ENCODE measurements at places on chromosomes 6 and 20.
A peak's percentile ranks its signal among the peaks of the same experiment; 100 is the strongest.

DNA sequence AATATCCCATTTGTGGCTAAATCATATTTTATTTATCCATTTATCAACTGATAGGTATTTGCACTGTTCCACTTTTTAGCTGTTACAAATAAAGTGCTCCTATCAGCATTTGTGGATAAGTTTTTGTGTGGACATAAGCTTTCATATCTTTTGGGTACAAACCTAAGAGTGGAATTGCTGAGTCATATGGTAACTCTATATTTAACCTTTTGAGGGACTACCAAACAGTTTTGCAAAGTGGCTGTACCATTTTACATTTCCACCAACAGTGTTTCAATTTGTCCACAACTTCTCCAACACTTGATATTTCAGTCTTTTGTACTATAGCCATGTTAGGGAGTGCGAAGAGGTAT is 23.6 kb upstream of the ECHDC1 start:
- no peak for DNase-seq

DNA sequence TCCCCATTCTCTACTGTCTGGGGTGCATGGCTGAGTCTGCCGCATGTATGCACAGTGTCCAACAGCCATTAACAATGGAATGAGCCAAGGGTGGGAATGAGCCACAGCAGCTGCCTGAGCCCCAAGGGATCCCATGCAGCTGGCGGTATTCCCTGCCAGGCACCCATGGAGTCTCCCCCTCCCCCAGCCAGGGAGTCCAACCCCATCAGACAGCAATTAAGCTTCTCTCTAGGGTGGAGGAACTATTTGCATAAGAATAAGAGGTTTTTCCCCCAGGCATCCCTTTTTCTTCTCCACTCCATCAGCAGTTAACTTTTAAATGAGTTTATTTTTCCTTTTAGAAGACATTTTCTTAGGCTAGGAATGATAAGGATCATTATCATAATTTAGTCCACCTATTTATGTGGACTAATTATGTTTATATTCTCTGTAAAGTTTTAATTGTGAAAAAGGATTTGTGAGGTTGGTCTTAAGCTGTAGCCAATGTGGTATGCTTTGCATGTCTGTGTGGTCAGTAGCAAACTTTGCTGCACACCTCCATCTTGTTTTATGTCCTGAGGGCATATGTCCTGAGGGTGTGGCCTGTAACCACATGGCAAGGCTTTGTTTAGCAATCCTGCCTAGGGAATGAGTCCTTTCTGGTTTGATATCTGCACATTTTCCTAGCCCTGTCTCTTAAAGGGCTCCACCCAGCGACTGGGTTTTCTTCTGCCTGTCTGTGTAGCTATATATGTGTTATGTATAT is 158.9 kb upstream of the OLIG3 start:
- no peak for DNase-seq

- DNase-seq, result no peak
These were observed 966.6 kb downstream of the HACE1 start for GRCh38 chr6:103893141-103893581.

DNA sequence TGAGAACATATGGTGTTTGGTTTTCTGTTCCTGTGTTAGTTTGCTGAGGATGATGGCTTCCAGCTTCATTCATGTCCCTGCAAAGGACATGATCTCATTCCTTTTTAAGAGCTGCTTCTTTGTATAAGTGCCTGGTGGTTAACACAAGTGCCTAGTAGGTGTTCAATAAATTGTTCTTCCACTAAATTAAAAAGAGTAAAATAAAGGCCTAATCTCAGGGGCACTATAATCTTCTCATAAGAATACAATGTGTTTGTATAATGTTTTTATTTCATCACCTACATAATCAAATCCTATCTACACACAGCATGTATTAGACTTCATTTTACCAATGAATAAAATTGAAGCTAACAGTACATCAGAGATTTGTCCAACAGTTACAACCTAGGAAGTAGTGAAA is 252.7 kb downstream of the KHDC1L start:
- no peak for DNase-seq

GRCh38 chr6:134510920-134511319 is 193.0 kb upstream of the SGK1 start:
- DNase-seq, result no peak

- peak; percentile 45 for DNase-seq
These were observed 28.9 kb downstream of the TREM1 start for GRCh38 chr6:41257369-41258195.

DNA sequence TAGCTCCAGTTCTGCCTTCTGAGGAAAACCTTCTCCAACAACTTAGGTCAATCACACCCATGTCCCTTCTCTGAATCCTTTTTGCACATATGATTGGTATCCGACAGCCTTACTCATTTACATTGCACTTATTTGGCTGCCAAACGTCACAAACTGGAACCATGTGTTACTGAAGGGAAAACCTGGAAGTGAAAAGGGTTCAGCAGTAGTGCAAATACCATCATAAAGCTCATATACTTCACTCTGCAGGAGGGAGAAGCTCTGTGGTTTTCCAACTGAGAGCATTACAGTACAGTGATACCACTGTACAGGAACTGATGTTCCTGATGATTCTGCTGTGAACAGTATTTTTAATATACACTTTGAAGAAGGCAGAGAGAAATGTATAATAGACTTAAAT is 87.8 kb downstream of the SLC16A10 start:
- peak; percentile 9 for DNase-seq

DNA sequence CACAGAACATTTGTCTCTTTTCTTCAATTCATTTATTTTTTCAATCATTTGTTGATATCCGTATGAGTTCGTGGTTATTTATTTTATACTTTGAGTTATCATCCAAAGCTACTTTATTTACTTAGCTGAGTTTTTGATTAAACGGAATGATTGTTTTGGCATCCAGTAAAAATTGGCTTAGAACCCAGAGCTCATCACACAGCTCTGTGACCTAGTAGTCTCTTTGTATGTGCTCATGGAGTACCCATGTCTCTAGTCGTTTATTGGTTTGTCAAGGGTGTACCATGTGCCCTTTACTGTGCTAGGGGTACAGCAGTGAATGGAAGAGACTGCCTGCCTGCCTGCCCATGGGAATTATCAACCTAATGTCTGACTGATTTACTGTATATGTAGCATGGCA is 142.2 kb downstream of the MYLK4 start:
- no peak for DNase-seq

DNA sequence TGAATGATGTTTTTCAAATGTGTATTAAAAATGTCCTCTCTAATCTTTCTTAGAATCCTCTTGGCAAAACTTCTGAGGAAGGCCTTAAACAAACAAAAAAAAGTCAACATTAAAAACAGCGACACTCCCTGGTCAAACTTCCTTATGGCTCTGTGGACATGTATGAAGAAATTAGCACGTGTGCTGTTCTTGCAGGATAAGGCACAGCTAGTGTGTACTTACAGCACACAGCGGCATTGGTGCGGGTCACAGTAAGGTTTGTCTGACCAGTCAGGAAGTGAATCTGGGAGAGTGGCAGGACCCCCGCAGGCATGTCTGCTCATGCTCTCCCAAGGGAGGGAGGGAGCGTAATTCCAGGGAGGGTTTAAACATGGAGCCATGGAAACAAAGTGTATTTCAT is 38.8 kb downstream of the SLC22A1 start:
- DNase-seq, result no peak

DNA sequence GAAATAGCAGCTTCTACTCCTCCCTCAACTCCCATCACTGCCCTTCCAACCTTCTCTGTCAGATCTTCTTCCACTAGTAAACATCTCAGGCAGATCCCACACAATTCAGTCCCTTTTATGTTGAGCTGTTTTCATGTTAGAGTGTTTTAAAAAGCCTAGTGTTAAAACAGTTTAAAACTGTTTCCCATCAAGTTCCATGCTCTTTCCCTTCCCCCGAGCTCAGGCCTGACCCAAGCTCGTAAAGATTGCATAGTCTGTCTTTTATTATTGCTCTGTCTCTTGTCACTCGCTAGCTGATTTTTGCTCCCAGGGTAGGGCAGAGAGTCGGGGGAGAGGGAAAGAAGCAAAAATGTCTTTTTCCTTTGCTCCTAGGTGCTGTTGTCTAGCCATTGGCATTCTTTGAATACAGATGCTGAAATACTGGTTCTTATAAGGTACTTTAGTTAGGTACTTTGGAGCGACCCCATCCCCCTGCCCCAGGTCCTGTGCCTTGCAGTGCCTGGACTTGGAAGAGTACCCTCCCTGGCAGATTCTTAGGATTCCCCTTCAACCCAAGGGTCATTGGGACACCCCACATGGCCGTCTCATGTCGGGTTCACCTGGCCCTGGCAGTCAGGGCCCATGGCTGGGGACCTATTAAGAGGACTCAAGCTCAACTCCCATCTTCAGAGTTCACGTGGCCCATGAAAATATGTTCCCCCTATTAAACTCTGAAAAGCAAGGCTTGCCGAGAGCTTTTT is 101.2 kb upstream of the ARMC2 start:
- no peak for DNase-seq

- DNase-seq, result peak; percentile 16
These were observed 48.0 kb downstream of the OR2B2 start for GRCh38 chr6:27863962-27864905.

GRCh38 chr6:160349020-160349441 is 853 bp downstream of the SLC22A3 start:
- no peak for DNase-seq

- no peak for DNase-seq
These were observed 142.2 kb downstream of the ERMARD start for GRCh38 chr6:169893624-169894023.

- no peak for DNase-seq
These were observed 20.8 kb upstream of the GMDS start for GRCh38 chr6:2266031-2266795.

GRCh38 chr6:145012039-145012662 is 723.2 kb downstream of the EPM2A start:
- DNase-seq, result no peak

DNA sequence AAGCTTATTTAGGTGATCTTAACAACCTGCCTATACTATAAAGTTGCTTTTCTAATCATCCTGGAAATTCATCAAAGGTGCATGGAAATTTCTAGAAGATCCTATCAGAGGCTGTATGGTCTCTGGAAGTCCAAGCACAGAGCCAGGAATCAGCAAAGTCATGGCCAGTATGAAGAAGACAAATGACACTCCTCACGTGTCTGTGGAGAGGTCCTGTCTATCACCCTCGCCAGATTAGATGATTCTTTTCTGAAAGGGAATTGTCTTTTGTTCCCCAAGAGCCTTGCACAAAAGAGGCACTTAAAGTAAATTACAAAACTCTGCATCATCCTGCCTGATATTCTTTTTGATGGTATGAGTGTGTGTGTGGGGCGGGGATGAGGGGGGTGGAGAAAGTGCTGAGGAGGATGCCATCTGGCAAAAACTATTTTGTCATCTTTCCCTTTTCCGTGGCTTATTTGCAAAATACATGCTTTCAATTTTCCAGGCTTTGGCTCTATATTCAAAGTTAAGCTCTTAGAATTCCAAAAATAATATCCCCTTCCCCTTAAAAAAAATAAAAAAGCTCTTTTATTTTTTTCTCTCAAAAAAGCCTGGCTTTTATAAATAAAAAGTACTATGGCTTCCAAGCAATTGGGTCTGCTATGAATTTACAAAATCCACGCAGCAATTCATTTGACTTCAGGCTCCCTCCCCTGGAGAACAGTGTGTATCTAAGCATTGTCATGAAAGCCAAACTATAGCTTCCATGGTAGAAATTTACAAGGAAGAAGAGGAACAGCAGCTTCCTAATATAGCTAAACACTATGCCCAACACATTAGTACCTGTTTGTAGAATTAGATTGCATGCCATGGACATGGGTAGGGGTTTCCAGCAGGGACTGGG is 185.2 kb upstream of the ARG1 start:
- DNase-seq, result peak; percentile 50

- peak; percentile 73 for DNase-seq
These were observed 119.1 kb downstream of the DHX35 start for GRCh38 chr20:39081255-39081654.

DNA sequence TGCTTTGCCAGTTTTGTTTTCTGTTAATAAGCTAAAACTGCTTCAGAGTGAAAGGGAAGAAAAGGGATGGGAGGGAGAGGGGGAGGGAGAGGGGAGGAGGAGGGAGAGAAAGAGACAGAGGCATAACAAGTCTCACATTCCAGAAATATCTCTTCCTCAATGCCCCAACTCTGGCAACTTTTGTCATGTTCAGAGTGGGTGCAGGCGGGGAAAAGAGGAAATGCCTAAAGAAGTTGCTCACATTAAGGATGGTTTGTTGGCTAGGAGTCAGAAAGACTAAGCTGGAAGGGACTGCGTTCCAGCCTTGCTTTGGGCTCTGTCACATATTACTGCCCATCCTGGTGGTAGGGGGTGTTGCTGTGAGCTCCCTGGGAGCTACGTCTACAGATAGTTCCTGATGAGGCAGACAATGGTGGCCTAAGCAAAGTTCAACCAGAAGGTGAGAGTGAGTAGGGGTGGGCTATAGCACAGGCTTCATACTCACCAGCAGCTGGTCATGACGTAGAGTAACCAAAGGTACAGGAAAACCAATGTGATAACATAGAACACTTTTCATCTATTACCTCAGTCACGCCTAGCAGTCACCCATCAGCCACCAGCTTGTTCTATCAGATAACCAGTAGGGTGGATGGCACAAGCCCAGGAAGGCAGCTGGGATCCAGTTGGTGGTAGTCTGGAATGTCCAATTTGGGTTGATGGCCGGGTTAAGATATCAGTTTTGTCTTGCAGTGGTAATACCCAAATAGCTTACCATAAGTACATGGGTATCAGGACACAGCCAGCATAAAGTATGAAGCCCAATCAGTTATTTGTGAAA is 2.1 kb downstream of the TSPYL4 start:
- peak; percentile 95 for DNase-seq

- DNase-seq, result no peak
These were observed 37.8 kb downstream of the PTPN1 start for GRCh38 chr20:50547964-50548363.

DNA sequence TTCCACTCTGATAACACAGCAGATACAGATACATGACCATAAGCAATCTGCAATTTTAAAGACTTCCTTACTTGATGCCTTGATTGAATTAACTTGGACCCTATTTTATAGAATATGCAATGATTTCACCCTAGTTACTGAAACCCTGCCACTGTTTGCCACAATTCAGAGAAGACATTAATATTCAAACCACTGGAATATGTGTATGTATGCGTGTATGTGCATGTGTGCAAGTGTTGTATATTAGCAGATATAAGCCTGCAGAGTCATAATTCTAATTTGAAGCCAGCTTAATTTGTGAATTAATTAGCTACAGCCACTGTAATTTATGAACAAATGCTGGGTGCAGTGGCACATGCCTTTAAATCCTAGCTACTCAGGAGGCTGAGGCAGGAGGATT is 9.3 kb downstream of the VNN2 start:
- no peak for DNase-seq

- peak; percentile 74 for DNase-seq
These were observed at the start of gene AKAP7 for GRCh38 chr6:131135244-131136020. TSS of gene AKAP7 (plus strand) at chr6:131135467. CDS start at chr6:131135764, 297 bp downstream.

DNA sequence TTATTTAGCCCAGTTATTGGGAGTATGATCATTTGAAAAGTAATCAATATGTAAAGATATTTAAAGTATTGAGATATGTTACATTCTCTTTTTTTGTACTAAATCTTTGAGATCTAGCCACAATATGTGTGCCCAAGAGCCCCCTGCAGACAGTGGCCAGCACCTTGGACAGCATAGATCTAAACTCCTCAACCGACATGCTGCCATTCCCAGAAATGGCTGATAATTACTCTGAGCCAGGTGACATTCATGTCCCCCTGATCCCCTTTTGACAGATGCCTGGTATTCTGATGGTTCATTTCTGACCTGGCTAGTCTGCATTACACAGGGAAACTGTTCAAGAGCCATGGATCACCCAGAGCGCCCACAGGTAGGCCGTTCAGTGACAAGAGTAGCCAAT is 177.1 kb downstream of the ZDHHC14 start:
- no peak for DNase-seq

Data from AG10803 (cell line).